ENCODE measurements at places on chromosomes 12 and 14.

DNA sequence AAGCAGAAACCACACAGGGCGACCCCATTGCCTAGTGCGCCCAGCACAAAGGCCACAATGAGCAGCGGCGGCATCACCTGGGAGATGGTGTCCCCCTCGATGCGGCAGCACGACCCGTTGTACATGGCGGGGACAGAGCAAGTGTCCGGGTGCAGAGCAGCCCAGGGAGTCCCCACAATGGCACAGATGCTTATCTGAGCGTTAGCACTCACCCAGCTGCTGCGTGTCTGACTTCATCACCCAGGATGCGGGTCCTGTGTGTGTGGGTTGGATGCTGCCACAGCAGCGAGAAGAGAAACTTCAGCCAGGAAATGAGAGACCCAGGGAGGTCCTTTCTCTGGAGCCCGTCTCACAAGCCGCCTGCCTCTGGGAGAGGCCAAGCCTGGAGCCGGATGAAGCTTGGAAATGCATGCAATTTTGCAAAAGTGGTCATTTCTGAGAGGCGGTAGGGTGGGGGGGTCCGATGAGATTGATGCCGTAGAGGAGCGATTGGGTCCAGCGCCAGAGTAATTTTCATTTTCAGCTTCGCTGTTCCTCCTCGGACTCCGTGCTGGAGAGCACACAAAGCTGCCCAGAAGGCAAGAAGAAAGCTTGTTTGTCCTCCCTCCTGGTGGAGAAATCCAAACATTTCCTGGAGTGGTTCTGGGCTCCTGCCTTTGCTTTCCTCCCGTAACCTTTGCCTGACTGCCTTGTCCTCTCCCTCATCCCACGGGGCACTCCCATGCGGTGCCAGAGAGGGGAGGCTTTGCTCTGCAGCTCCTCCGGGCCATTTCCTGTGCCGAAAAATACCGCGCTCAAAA lies at the start of gene HCAR1:
Gene HCAR1 (minus strand): TSS at position 630 of the 800 bp plus-strand sequence. CDS start 505 bp downstream, at position 125.
- DNase-seq: no peak

- DNase-seq: no peak
Measured at GRCh38 chr12:115191342-115191741, 507.4 kb upstream of the TBX3 start.

GRCh38 chr12:25276199-25276937 lies 25.6 kb upstream of the KRAS start:
- DNase-seq: no peak

- DNase-seq: no peak
Measured at GRCh38 chr14:102066041-102066451, 20.8 kb downstream of the HSP90AA1 start.

GRCh38 chr14:60648249-60648933 lies 886 bp downstream of the SIX1 start:
- no peak for DNase-seq

DNA sequence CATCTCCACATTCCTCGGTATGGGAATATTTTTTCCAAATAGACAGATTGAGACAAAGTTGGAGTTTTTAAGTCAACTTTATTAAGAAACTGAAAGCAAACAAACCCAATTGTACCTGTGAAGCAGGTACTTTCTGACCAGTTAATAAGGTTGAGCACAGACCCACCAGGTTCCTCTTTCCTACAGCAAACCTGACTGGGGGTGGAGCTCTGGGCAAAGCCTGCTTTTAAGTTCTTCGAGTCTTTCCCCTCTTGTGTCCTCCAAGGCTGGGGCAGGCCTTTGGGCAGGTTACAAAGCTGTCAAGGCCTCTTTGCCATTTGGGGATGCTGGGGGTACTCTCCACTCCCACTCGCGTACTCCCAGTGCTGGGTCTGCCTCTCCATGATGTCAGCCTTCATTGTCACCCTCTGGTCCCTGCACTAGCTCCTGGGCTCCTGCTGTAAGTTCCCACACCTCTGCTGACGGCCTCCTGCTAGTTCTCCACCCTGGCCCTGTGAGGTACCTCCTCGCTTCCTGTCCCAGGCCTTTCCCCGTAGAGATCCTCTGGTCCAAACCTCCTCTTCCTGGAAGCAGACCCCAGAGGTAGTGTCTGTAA lies 3.2 kb downstream of the KCNH3 start:
- DNase-seq: no peak

DNA sequence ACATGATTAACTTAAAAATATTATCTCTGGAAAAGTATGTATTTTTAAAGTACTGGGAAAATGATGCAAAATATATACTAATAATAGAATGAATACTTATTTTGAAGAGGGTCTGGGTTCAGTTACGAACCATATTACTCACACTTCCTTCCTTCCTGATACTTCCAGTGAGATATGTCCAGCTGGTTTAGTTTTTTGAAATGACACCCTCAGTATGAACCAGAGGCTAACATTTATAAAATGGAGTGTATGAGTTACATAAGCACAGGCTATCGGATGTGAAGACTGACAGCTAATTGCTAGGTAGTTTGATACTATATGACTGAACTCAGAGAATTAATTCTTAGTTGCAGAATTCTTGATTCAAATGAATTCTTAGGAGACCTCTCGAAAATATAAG lies 122.9 kb downstream of the OTOGL start:
- DNase-seq: no peak

DNA sequence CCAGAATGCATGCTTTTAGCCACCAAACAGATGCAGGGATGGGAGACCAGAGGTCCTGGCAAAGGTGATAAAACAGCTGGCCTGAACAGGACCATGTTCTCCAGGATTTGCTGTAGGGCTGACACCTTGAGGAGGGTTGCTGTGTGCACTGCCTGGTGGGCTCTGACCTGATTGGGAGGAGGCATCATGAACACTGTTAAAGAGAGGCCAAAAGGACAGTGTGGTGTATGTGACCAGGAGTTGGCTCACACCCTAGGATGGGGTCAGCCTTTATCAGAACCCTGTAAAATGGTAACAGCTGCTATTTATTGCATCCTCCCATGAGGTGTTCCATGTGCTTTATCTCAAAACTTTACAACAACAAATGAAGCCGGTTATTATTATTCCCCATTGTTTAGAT lies 8.8 kb downstream of the SYNDIG1L start:
- no peak for DNase-seq

- DNase-seq: no peak
Measured at GRCh38 chr12:57534991-57535543, 11.9 kb downstream of the DCTN2 start.

GRCh38 chr14:102352213-102352612 lies 10.5 kb downstream of the CINP start:
- DNase-seq: no peak

GRCh38 chr14:23052182-23052623 lies 5.1 kb downstream of the CDH24 start:
- DNase-seq: no peak

DNA sequence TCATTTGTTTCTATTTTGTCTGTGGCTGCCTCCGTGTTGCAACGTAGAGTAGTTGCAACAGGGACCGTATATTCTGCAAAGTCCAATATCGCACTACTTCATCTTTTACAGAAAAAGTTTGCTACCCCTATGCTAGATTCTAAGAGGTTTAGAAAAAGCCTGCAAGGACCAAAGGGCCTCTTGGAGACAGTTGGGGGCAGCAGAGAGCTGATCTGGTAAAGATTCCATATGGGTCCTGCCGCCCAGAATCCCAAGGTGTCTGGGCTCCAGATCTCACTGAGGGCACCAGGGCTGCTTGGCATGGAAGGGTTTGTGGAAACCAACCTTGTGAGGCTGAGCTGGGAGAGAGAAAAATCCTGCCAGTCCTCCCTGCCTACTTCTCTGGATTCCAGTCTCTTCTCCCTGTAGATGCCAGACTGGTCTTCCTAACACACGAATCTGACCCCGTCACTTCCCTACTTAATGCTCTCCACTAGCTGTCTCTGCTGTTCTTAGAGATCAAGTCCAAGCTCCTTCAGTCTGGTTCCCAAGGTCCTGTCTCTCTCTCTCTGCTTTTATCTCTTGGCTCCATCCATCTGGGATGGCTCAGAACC lies 74.6 kb downstream of the GLRX5 start:
- DNase-seq: no peak

- no peak for DNase-seq
Measured at GRCh38 chr12:43728117-43728516, 30.5 kb downstream of the PUS7L start.

DNA sequence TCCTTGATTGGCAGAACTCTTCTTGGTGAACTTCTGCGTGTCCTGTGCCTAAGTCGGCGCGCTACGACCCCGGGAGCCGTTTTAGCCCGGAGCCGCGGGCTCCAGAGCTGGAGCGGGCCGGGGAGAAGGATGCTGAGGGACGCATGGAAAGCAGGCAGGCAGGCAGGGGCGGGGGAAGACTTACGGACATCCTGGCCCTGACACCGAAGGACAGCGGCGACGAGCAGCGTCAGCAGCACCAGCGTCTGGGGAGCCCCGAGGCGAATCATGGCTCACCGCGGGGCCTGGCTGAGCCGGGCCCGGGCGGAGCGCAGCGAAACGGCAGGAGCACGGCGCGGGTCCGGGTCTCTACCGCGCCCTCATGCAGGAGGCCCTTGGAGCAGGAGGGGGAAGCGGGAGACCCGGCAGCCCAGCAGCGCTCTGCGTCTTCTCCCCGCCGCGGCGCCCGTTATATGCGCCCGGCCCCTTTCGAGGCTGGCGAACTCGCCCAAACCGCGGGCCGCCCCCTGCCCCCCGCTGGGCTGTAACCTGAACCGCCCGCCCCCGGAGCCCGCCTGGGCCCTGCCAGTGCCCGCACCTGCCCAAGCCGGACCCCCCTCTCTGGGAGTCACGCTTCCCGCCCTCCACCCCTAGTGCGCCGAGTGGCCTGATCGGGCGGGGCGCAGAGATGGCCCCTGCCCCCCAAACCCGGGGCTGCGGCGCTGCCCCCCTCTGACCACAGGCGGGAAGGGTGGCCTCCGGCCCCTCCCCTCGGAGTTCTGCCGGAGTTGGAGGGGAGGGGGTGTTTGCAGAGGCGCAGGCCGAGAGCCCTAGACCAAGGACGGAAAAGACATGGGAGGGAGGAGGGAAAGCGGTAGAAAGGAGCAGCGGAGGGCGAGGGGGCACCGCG lies at the start of gene COL2A1:
Gene COL2A1 (minus strand): TSS at position 424 of the 889 bp plus-strand sequence. CDS start 155 bp downstream, at position 269.
- DNase-seq: no peak

DNA sequence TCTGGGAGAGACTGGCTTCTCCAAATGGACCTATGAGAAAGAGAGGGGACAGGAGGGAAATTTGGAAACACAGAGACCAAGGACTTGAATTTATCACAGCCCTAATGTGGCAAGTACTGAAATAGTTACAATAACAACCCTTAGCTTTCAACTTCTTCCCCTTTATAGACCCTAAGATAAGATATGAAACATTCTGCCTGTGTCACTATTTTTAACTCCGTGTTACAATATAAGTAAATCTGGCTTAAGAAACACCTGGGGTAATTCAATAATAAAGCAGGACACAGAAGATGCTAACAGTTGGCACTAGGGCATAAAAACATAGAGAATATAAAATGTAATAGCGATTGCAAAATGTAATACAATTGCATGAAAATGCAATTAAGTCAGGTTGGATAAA lies 216.4 kb downstream of the NOVA1 start:
- DNase-seq: no peak

GRCh38 chr14:101980700-101981099 lies 16.3 kb downstream of the DYNC1H1 start:
- no peak for DNase-seq

DNA sequence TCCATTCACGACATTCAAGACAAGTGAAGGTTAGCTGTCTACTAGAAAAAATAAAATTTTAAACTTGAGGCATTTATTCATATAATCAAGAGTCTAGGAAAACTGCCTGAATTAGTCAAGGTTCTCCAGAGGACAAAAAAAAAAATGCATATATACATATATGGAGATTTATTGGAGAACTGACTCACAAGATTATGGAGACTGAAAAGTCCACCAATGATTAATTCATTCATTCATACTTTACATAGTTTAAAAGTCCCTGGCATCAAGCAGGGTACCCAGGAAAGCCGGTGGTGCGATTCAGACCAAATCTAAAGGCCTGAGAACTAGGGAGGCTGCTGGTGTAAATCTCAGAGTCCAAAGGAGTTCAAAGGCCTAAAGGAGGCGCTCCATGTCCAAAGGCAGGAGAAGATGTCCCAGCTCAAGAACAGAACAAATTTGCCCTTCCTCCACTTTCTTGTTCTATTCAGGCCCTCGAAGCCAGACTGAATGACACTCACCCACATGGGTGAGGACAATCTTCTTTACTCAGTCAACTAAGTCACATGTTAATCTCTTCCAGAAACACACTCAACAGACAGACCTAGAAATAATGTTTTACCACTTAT lies 64.3 kb downstream of the ANKS1B start:
- no peak for DNase-seq

DNA sequence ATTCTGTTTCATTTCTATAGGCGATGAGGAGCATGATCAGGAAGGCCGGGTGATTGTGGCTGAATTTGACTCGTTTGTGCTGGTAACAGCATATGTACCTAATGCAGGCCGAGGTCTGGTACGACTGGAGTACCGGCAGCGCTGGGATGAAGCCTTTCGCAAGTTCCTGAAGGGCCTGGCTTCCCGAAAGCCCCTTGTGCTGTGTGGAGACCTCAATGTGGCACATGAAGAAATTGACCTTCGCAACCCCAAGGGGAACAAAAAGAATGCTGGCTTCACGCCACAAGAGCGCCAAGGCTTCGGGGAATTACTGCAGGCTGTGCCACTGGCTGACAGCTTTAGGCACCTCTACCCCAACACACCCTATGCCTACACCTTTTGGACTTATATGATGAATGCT lies 1.9 kb downstream of the APEX1 start:
- no peak for DNase-seq

- DNase-seq: peak; percentile 32
Measured at GRCh38 chr14:101876555-101876938, 87.8 kb upstream of the DYNC1H1 start.

All from stimulated activated CD8-positive, alpha-beta memory T cell treated with anti-CD3 and anti-CD28 coated beads, Interleukin-2, amount 100 ng/mL, for 1 hour (primary cell).